Activated CD4-positive, CD25-positive, alpha-beta regulatory T cell treated with anti-CD3 and anti-CD28 coated beads, Interleukin-2, amount 50 U/mL, for 16 hours (primary cell): ENCODE measurements at places on chromosomes 1 and 21.

- DNase-seq: no peak
These were observed 523.6 kb upstream of the PLXNA2 start for GRCh38 chr1:208767816-208768215.

- no peak for DNase-seq
These were observed 66.0 kb upstream of the HMGB4 start for GRCh38 chr1:33797849-33798248.

DNA sequence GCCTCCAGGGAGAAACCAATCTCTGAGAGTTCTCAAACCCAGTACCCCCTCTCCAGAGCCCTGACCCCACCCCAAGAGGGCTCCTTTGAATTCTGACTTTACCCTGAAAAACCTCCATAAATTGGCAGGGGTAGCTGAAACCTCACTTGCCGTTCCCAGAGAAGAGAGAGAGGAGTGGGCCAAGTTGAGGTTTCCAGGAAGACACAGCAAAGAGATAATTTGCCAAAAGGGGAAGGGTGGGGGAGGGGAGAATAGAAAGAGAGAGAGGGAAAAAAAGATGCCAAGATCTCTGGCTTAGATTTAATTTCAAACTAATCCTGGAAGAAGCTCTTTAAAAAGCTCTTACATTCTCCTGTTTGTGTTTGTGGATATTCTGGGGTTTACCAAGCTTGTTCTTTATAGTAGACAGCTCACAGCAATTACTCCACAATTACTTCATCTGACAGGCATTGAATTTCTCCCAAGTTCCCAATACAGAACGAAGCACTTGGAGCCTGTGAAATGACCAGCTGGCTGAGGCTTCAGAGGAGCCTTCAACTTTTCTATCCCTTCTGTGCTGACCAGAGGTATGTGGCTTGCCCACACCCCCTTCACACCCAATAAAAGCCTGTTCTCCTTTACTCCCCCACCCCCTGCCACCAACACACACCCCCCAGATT is 1.1 kb upstream of the GRHL3 start:
- DNase-seq: no peak

- no peak for DNase-seq
These were observed 367.4 kb downstream of the DISC1 start for GRCh38 chr1:231993968-231994455.

- DNase-seq: no peak
These were observed 100.7 kb upstream of the TSPAN2 start for GRCh38 chr1:115189814-115190539.

GRCh38 chr1:61399199-61399598 is 316.8 kb downstream of the NFIA start:
- DNase-seq: no peak

DNA sequence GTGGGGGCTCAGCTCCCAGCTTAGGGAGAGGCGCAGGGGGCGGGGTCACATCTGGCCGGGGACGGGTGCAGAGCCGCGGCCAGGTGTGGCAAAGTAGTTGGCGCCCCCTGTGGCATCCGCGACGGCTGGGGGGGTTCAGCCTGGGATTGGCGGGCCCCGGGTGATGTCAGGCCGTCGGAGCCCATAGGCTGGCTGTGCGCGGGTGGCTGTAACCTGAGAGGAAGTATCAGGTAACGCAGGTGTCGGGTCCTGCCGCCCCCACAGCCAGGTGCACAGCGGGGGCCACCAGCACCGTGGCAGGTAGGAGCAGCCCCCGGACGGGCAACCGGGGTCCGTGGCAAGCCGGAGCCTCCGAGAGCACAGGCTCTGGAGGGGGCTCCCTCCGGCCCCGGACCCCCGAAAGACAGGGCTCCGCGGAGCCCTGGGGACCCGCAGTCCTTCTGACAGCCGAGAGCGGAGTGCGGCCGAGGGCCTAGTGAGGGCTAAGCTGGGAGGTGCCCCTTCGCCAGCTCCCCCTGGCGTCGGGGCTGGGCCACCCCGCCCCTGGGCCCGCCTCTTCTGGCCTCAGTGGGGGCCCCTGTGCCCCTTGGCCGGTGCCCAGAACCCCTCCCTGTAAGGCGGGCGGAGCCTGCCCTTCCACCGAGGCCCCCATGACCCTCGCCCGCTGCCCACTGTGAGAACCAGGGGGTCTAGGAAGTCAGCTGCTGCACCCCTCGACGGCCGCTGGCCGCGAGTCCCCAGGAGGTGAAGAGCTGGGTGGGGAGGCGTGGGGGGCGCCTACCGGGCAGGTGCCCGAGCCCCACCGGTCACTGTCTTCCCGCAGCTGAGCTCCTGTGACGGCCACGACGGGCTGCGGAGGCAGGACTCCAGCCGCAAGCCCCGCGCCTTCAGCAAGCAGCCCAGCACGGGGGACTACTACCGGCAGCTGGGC is 17.9 kb downstream of the TNFRSF25 start:
- no peak for DNase-seq

DNA sequence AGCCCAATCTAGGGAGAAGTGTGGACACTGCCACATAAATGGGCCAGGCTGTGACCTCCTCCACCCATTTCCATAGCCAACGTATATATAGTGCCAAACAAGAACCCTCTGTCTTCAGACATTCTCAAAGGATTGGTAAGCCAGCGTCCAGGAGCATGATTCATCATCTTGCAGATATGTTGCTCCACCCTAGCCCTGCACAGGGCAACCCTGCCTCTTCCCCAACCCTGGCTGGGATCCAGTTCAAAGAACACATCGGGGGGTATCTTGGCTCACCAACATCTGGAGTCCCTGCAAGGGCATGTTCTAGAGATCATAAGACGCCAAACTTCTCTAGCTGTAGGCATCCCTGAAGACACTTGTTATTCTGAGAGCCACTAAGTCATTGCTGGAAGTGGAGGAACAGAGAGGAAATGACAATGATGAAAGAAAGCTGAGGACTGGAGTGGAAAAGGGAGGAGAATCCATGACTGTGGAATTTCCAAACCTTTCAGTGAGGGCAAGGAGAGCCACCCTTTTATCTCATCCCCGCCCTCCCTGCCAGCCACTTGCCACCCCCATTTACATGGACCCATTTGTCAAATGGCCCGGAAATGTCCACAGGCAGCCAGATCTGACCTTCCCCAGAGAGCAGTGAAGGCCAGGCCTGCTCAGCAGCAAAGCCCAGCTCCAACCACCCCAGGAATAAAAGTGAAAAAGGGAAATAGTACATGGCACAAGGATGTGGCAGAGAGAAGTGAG is 144.1 kb upstream of the CTTNBP2NL start:
- DNase-seq: no peak

DNA sequence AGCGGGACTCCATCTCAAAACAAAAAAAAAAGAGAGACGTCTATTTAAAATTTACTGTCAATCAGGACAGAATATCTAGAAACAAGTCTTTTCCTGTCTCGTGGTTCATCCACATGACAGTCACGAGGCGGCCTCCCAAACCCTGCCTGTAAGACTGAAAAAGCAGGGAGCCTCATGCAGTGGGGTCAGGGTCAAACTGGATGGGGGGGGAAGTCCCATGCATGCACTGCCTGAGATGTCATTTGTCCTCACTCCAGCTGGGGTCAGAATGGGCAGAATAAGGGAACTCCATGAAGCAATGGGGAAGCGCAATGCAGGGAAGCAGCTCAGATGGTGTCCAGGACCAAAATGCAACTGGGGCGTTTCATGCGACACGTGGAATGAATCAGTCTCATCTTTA is 85.5 kb downstream of the PIK3CD start:
- no peak for DNase-seq

DNA sequence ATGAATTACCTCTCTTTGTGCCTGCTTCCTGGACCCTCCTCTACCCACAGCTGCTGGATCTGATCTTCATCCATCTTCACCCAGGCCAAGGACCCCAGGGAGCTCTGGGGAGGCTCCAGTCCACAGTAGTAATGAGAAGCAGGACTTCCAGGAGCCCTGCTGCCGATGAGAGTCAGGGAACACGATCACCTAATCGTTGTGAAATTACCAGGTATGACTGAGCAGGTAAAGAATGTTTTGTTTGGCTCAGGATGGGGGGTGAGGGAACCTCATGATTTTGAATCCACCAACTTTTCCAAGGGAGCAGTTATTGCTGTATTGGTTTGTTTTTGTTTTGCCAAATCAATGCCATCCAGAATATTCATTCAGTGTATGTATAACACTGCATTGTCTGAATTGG is 454.0 kb downstream of the PLPP3 start:
- no peak for DNase-seq

GRCh38 chr21:18782721-18783120 is 379.1 kb upstream of the TMPRSS15 start:
- no peak for DNase-seq

- no peak for DNase-seq
These were observed 273.8 kb downstream of the KCNJ6 start for GRCh38 chr21:37642493-37642892.

DNA sequence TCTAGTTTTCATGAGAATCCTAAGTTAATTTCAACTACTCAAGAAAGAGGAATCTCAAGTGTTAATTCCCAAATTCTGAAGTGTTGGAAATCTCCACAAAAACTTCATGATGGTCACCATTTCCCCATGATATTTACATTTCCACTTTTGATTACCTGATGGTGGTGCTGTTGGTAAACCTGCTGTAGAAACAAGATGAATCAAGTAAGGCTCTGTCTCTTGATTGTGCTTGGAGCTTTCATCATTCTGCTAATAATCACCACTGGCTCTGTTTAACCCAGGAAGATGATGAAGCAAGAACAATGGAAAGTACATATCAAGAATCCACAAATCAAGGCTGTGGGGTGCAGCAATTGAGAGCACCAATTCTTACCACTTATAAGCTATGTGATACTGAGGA is 77.8 kb downstream of the C4BPA start:
- DNase-seq: no peak

- DNase-seq: no peak
These were observed 166.9 kb upstream of the SYT6 start for GRCh38 chr1:114320586-114320985.

DNA sequence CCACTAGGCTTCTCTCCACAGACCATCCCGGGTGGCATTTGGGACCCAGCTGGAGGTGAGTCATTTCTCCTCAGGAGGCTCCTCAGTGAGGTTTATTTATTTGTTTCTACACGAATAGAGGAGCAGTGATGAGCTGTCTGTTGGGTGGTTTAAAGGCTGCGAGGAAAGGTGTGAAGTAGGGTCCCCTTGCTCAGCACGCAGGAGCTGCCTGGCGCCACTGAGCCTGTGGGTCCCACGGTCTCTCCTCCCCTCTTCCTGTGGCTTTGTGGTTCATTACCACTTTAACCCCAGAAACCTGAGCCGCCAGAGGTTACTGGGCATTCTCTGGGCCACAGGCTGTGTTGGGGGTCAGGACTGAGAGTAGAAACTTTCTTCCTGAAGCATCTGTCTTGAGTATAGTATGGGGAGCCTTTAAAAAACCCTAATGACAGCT is 39.9 kb downstream of the IL6R start:
- no peak for DNase-seq

- DNase-seq: no peak
These were observed 6.4 kb upstream of the MMEL1 start for GRCh38 chr1:2639203-2639602.

- no peak for DNase-seq
These were observed 520.2 kb downstream of the PTPRU start for GRCh38 chr1:29756498-29756897.

- no peak for DNase-seq
These were observed 1.6 kb upstream of the RAB7B start for GRCh38 chr1:206004826-206005225.
